ENCODE measurements at places on chromosomes 13 and 19.
A peak's percentile ranks its signal among the peaks of the same experiment; 100 is the strongest.

DNA sequence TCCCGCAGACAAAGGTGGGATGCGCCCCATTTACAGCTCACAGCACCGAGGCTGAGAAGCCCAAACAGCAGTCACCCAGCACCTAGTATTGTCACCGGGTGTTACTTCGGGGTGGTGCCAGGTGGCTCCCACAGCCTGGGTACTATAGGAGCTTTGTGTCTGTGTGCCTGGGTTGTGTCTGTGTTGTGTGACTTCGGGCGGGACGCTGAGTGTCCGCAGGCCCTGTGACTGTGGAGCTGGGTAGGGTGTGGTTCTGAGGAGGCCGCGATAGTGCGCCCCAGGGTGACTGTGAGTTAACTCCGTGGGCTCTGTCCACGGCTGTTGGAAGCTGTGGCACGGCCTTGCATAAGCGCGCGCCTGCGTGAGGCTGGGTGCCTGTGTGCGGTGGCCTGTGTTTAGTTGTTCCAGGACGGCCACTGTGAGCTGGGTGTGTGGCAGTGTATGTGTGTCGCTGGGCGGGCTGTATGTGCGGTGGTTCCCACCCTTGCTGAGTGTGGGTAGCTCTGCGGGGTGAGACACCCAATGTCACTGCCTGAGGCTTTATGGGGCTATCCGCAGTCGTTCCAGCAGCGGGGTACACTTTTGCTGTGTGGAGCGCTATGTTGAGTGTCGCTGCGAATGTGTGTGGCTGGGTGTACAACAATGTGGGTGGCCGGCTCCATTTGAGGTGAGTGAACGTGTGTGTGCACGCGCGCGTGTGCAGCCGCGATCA, 559 bp upstream of the SSBP4 start:
- DNase-seq, result no peak

- no peak for DNase-seq
Observed at GRCh38 chr13:86710896-86711295, 911.7 kb upstream of the SLITRK6 start.

GRCh38 chr19:47467914-47468313, 3.8 kb downstream of the SLC8A2 start:
- no peak for DNase-seq

- DNase-seq, result no peak
Observed at GRCh38 chr13:37067874-37068273, 8.4 kb upstream of the SUPT20H start.

DNA sequence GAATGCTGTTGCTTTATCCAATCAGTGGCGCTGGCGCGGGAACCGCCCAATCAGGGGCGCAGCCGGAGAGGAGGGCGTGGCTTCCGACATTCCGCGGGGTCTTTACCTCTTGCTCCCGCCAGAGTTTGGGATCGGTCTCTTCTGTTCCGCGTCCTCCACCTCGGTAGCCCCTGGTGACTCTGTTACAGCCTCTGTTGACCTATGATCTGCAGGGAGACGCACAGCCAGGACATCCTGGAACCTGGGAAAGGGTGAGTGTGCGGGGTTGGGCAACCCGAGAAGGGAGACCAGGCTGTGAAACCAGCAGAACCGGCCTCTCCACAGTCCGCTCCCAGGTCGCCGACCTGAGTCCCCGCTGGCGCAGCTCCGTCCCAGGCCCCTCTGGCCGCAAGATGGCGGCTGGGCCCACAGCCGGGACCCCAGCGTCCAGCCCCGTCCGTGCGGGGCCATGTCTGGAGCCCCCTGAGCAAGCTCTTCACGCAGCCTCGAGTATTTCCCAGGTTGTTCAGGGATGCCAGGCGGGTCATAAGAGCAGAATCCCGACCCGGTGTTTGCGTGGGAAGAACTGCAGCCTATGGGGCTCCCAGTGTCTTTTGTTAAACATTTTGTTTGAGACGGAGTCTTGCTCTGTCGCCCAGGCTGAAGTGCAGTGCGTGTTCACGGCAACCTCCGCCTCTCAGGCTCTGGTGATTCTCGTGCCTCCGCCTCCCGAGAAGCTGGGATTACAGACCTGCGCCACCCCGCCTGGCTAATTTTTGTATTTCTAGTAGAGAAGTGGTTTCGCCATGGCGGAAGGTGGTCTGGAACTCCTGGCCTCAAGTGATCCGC, 4.4 kb upstream of the ZNF681 start:
- peak; percentile 84 for DNase-seq

DNA sequence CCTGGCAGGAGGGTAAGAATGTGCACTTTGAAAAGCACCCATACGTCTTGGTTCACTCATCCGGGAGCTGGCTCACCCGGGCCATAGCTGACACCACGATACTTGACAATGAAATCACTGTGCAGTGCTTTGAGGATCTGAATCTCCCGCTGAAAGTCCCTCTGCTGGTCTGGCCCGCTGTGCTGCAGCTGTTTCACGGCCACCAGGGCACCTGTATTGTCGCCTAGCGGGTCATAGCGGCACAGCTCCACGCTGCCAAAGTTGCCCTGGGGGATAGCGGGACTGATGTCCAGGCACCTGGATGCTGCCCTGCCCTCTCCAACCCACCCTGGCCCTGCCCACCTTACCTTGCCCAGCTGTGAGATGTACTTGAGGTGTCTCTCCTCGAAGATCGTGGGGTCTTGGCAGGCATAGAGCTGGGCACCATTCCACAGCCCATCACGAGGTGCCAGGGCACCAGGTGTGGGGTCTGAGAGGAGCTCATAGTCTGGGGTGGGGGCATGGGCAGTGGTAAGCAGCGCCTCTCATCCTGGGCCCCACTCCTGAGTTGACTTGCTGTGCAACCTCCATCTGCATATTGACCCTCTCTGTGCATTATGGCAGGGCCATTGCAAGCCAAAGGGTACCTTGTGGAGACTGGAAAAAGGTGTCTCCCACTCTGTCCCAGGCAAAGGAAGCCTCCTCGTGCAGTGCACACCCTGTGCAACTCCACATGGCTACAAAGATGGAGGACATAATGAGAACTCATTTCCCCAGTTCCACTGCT, 11.3 kb upstream of the INSL3 start:
- no peak for DNase-seq

- no peak for DNase-seq
Observed at GRCh38 chr19:48206397-48207093, 36.1 kb downstream of the ZSWIM9 start.

DNA sequence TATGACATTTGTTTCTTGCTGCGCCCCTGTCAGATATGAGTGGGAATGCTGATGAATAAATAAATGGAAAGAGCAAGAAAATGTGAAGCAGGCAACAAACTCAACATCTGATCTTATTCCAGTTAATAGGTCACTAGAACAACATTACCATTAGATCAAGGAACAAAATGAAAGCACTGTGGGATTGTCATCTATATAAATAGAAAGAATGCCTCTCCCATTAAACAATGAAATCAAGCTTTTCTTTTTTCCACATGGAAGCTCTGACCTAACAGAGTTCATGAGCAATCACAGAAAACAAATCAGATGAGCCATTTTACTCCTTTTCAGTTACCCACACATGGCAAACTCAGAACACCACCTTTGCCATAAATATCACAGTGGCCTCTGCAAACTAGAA, 354.8 kb downstream of the SUCLA2 start:
- no peak for DNase-seq

- DNase-seq, result no peak
Observed at GRCh38 chr19:40686882-40687524, 3.4 kb downstream of the NUMBL start.

DNA sequence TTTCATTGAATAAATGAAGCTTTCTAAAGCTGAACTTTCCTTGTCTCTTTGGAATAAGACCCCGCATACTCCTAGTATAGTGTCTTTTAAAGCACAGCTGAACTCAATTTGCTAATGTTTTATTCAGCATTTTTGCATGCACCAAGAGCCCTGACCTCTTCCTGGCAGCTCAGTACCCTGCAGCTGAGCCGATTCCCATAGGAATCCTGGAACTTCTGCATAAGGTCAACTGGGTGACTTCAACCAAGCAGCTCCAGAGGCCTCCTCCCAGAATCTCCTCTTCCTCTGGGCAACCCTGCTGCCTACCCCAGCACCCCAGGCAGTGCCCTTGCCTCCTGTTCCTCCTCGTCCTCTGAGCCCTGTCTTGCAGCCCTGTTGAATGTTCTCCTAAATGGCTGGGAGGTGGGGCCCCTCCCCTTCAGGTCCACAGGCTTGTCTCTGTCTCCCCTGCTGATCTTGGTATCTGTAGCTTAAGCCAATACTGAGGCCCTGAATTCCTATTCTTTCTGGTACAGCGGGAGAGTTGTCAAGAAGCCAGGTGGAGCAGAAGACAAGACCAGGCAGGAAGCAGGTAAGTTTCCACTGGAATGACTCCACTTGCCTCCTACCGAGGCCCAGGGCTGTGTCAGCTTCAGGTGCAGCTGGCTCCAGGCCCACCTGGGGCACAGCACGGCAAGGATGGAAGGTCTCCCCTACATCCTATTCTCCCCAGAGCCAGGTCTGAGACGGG, 23.6 kb upstream of the CCDC124 start:
- DNase-seq, result no peak

GRCh38 chr13:34343413-34343940, 525.5 kb downstream of the RFC3 start:
- no peak for DNase-seq

All from NCI-H510A treated with DMSO at 0.1 percent for 48 hours (cell line).